ENCODE measurements at places on chromosomes 5 and 9. TPM values are rescaled to one million over a fixed set of nuclear protein-coding genes. Genes with fewer than 3 reads are reported as not detected.

DNA sequence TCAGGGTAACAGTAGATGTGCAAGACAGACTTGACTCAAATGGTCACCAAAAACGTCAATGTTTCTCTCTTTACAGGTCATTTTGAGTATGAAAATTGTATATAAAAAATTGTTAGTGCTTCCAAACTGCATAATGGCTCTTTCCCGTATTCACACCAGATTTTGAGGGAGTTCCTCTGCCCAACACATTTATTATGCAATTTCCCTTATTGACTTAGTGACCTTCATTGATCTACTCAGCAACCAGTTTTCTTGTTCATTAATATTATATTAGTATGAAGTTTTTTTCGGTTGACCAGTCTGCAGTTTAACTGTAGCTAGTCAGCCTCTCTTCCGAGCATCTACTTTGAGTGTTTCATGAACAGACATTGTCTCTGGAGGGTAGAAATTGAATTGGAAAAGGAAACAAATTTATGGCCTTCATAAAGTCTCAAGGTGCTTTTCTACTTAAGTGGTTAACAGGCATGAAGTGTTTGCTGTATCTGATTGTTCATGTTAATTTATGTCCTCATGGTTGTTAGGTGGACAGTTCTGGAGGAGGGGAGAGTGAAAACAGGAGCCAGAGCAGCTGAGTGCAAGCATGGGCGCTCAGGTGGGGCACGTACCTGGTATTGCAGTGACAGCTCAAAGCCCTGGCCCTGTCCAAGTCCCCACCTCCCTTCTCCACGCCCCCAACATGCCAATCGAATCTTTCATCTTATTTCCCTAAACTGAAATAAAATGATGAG, 240.2 kb downstream of the RFK start:
- no peak for DNase-seq

GRCh38 chr9:95670122-95670521, 153.4 kb upstream of the PTCH1 start:
- no peak for DNase-seq

DNA sequence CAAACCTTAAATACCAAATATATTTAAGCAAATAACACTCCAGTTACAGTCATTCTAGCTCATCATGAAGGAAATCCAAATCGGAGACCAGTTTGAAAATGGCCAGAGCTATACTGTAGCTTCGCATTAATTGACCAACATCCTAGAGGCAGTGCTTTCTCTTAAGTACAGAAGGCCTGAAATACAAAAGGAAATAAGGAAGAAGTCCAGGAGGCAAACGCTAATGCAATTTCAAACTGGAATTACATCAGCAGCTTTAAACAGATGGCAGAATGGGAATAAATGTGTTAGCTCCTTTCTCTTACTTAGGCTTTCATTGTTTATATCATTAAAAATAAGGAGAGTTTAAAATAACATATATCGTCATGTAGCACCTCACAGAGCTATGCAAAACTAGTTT, 197.0 kb downstream of the SEC61B start:
- no peak for DNase-seq

GRCh38 chr9:133560311-133560710, 25.8 kb downstream of the ADAMTSL2 start:
- no peak for DNase-seq

DNA sequence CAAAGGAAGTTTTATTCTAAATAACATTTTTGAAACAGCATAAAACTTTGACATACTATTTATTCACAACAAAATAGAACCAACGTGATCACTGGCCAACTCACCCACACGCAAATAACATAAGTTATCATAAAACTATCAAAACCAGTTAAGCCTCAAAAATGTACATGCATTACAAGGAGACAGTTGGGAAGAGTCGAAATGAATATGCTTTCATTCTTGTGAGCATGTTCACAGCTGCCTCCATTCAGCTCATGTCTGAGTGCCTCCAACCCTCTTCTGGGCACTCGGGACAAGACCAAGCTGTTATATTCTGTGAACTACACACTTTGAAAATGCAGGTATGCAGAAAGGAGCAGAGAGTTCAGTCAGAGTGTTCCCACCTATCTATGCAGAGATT, 284.9 kb downstream of the BNC2 start:
- no peak for DNase-seq

- no peak for DNase-seq
Measured at GRCh38 chr9:35114113-35114839, 1.4 kb downstream of the ATOSB start.

- DNase-seq, result no peak
Measured at GRCh38 chr5:38433160-38433861, 123.1 kb downstream of the LIFR start.

DNA sequence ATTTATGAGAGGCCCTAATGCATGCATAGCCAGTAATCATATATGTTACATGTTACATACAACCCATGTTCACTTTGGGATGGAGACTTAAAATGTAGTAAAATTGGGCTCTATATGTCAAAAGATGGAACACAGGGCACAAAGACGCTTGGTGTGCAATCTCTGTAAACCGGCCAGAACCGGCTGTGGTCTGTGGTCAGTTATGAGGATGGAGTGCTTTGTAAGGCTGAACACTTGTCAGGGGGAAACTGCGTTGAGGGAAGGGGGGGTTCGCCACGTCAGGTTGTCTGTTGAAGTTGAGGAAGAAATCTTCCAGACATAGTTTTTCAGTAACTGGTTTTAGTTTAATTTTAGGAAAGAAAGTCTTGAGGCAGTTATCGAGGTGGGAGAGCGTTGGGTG, 2.7 kb upstream of the CKMT2 start:
- no peak for DNase-seq

GRCh38 chr9:93910598-93910997, 44.6 kb downstream of the BARX1 start:
- no peak for DNase-seq

DNA sequence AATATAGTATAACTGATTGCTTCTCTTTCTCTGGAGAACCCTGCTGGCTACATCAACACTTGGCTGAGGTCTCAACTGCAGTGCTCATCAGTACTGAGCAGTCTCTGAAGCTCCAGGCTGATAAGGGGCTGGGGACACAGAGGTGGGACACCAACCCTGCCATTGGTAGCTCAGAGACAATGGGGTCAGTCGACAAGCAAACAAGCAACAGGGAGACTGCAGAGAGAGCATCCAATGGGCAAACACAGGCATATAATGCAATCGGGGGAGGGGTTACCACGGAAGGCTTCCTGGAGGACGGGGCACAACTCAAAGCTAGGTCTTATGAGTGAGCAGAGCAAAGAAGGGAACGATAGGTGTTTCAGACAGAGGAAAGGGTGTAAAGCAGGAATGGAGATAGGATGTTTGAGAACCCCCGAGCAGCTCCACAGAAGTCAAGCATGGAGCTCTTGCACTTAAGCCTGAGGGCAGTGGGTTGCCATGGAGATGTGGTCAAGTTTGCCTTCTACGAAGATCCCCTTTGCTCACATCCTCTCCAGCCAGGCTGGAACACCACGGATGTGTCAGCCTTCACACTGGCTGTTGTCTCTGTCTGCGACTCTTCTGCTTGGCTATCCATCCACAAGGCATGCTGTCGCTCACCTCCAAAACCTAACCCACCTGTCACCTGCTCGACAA, 21.5 kb upstream of the AKNA start:
- DNase-seq, result no peak

- DNase-seq, result no peak
Measured at GRCh38 chr5:137399911-137400310, 99.2 kb downstream of the SPOCK1 start.

DNA sequence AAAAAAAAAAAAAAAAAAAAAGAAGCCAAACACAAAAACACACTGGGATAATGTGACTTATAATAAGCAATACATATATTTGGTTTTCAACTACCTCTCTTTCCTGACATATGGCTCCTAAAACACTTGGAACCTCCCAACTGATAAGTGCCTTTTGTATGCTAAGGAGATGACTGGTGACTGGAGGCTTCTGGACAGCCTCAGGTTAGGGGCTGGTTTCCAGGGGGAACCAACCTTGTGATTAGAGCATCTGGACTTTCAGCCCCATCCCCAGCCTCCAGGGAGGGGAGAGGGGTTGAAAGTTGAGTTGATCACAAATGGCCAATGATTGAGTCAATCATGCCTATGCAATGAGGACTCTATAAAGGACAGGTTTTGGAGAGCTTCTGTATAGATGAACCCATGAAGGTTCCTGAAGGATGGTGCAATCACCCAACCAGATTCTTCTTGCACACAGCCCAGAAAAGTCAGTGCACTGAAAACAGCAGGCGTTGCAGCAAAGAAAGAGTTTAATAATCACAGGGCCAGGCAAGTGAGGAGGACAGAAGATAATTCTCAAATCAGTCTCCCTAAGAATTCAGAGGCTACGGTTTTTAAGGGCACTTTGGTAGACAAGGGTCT, 276.7 kb downstream of the AUH start:
- DNase-seq, result no peak

GRCh38 chr5:75365740-75366139, 28.7 kb downstream of the HMGCR start:
- DNase-seq, result no peak

- DNase-seq, result no peak
Measured at GRCh38 chr5:149581931-149582768, 852 bp downstream of the ARHGEF37 start.

DNA sequence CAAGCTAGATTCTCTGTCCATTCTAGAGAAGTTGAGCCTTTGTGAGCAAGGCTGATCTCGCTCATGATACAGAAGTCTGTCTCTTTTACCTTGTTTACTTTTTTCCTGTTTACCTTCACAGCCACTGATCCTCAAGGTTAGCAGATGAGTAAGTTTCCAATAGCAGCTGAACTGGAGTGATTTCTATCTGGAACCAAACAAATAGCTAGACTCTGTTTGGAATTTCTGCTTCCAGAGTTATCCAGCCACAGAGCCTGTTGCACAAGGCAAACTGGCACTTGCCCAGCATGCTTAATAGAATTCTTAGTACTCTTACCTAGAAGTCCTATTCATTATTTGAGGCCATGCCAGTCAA, 12.8 kb upstream of the PANK3 start:
- no peak for DNase-seq

- DNase-seq, result no peak
Measured at GRCh38 chr5:156800929-156801328, 49.2 kb upstream of the PPP1R2B start.

- DNase-seq, result no peak
Measured at GRCh38 chr9:71769175-71770161, 1.2 kb upstream of the CEMIP2 start.

DNA sequence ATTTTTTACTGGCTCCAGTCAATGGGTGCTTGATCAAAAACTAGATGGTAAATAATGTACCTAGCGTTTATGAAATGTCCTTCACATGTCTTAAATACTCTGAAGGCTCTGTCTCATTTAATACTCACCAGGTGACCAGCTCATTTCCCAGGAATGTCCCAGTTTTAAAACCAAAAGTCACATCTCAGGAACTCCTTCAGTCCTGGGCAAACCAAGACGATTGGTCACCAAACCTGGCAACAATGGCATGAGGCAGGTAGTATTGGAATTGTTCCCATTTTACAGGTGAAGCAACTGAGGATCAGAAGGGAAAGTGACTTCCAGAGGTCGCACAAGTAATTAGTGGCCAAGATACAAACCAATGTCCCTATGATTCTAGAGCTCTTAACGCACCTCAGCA, 27.7 kb downstream of the SMIM23 start:
- DNase-seq, result no peak

GRCh38 chr9:127216888-127217217, 47.7 kb upstream of the GARNL3 start:
- no peak for DNase-seq

- DNase-seq, result no peak
Measured at GRCh38 chr5:171323806-171324632, 15.0 kb downstream of the TLX3 start.

GRCh38 chr9:132744881-132745755, 74.9 kb downstream of the GTF3C4 start:
- no peak for DNase-seq

GRCh38 chr5:57360871-57361270, 121.7 kb downstream of the ACTBL2 start:
- no peak for DNase-seq

GRCh38 chr9:38074441-38074961, 5.5 kb upstream of the SHB start:
- no peak for DNase-seq

GRCh38 chr5:176810687-176811501, 535 bp downstream of the UNC5A start:
- no peak for DNase-seq

GRCh38 chr9:21923694-21924093, 70.5 kb downstream of the CDKN2A start:
- DNase-seq, result no peak

- no peak for DNase-seq
Measured at GRCh38 chr5:152270096-152270495, 135.0 kb downstream of the NMUR2 start.

DNA sequence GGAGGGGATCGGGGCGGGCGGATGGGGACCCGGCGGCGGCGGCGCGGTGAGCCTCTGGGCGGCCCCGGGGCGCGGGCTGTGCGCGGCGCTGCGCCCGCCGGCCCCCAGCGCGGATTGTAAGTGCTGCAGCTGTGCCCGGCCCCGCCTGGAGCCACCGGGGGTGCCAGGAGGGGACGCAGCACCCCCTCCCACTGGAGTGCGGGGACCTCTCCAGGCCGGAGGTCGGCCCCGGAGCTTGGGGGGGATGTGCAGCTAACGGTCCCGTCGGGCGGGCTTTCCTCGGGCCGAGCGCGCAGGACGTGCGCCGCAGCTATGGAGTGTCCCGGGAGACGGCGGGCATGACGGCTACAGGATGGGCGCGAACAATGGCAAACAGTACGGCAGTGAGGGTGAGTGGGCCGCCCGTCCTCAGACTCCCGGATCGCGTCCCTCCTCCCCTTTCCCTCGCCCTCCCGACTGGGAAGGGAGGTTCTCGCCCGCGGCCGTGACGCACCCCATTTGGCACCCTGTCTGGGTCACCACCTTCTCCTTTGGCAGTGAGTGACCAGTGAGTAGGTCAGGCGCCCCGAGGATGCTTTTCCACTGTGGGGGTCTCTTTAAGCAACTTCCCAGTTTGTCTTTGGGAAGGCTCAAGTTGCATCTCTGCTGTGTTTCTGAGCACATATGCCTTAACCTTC, 483 bp downstream of the FBXL7 start:
- no peak for DNase-seq

DNA sequence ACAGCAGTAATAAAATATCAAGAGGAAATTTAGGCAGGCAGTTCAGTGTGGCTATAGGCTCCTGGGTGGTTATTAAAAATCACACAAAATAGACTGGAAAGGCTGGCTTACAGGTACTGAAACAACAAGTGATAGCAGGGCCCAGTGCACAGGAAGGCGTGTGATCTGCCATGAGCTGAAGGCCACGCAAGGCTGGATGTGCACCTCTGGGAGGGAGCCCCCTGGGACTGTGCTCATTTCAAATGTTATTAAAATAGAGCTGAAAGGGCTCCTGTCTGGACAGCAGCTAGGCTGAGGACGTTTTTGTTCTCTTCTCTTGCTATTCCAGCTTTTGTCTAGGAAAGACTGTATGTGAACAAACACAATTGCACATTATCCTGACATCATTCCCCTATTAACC, 324.3 kb upstream of the RFX3 start:
- no peak for DNase-seq

Gene NPR3
- 0.10 TPM for total RNA-seq

Gene SPATA6L
- total RNA-seq, result 0.13 TPM

Gene LCN9
- not detected for total RNA-seq

Gene CD274
- 0.21 TPM for total RNA-seq

Gene LECT2
- total RNA-seq, result not detected

Gene CDC20B
- total RNA-seq, result 0.08 TPM

Gene MAMDC2
- 1.5 TPM for total RNA-seq

Gene CFAP157
- total RNA-seq, result not detected

Gene MARVELD2
- total RNA-seq, result 17.3 TPM

Gene CARD9
- 1.7 TPM for total RNA-seq

Gene ZNF622
- 29.3 TPM for total RNA-seq

Gene SPATA9
- 0.15 TPM for total RNA-seq

Gene CTXN3
- total RNA-seq, result not detected

Gene WNT8A
- total RNA-seq, result not detected

Gene NIPAL4
- total RNA-seq, result not detected

Gene LPAR1
- total RNA-seq, result 11.0 TPM

Gene ETF1
- 168 TPM for total RNA-seq

Measured in Panc1 (cell line).